Stimulated activated CD4-positive, alpha-beta T cell treated with anti-CD3 and anti-CD28 coated beads, Interleukin-12 subunit alpha, Interleukin-12 subunit beta, amount 100 ng/mL, for 48 hours (primary cell): ENCODE measurements at places on chromosomes 12 and 14.
A peak's percentile ranks its signal among the peaks of the same experiment; 100 is the strongest.

DNA sequence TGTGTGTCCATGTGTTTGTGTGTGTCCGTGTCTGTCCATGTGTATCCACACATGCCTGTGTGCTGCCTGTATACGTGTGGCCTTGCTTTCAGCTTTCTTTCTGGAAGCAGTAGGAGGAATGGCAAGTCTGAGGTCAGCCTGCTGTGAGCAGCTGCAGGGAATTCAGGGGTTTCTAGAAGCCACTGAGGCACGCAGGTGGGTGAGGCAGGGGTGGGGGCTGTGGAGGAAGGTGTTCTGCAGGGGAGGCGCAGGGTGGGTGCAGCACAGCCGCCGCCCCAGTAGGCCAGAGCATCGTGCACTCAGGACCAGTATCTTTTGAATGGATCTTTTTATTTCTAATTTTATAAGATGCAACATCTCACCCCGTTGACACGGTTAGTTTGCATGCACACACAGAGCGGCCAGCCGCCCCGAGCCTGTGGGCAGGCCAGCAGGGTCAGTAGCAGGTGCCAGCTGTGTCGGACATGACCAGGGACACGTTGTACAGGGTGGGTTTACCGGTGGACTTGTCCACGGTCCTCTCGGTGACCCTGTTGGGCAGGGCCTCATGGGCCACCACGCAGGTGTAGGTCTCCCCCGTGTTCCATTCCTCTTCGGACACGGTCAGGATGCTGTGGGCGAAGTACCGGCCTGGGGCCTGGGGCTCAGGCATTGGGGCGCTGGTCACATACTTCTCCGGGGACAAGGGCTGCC, 327.7 kb downstream of the TMEM121 start:
- no peak for DNase-seq

GRCh38 chr14:92760524-92760805, 12.0 kb upstream of the LGMN start:
- DNase-seq: no peak

DNA sequence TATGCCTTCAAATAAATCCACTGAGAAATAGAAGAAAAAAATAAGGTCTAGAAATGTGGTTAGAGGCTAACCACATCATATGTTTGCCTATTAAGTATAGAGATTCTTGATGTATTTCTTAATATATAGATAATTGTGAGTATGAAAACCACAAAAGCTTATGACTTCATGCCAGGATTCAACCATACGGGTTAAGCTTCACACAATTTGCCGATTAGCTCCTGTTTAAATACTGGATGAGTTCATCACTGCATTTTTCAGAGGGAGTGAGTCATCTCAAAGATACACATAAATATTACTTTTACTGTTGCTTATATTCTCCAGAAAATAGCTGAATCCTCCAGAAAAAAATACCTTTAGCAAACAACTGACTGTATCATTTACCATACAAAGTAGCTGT, 79.6 kb downstream of the RPL10L start:
- no peak for DNase-seq

DNA sequence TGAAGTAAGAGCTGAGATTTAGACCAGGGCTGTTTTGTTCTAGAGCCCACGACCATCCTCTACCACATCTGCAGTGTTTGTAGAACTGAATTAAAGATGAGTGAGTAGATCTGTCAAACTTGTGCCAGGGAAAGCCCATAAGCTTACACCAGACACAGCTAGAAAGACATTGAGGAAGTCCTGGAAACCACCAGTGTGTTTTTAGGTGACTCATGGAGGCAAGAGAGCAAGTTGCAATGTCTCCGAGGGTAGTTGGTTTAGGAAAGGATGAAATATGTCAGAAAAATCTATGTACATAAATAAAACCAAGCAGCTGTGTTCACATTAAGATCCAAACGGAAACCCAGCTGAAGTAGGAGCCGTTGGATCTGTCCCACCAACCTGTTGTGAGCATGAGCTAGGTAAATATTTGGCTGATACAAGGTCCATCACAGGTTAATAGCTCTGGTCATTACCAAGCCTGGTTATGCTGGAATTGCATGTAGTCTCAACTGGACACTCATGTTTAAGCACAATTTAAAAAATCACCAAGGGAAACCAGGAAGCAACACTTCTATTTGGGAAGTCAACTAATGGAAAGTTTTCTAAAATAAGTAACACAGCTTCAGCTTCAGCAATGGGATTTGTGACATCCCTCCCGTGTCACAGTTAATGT, 49.9 kb upstream of the PLEKHG3 start:
- no peak for DNase-seq

DNA sequence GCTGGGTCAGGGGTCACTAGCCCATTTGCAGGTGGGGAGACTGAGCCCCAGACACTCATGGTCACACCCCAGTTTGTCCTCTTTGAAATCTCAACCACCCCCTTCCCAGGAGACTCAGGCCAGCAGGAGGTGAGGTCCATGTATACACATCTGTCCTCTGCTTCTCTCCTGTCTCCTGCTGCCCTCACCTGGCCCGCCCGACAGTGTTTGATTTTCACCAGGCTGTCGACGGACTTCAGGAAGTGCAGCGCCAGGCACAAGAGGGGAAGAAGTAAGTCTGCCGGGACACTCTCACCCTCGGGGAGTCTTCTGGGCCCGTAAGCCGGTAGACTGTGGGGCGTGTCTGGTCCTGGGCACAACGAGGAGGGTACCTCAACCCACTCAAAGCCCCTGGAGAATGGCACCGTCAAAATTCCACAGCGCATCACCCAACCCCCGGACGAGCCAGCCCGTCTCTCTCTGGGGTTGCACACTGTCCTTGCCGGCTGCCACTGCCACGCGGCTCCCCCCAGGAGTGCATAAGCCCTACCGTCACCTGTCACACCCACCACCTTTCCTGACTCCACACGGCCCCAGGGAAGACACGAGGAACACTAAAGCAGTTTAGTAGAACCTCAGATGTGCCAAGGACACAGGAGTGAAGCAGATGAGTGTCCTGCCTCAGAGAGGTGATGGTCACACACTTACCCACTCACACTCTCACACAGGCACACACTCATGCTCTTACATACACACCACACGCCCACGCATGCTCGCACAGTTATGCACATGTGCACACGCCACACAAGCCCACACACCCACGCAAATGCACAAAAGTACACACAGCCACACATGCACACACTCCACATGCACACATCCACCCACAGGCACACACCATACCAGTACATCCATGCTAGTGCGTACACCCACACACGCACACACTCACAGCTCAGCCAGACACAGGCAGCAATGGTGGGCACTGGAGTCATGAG, 13.1 kb upstream of the SIVA1 start:
- DNase-seq: no peak

GRCh38 chr12:96809522-96809921, 97.5 kb upstream of the NEDD1 start:
- DNase-seq: no peak

DNA sequence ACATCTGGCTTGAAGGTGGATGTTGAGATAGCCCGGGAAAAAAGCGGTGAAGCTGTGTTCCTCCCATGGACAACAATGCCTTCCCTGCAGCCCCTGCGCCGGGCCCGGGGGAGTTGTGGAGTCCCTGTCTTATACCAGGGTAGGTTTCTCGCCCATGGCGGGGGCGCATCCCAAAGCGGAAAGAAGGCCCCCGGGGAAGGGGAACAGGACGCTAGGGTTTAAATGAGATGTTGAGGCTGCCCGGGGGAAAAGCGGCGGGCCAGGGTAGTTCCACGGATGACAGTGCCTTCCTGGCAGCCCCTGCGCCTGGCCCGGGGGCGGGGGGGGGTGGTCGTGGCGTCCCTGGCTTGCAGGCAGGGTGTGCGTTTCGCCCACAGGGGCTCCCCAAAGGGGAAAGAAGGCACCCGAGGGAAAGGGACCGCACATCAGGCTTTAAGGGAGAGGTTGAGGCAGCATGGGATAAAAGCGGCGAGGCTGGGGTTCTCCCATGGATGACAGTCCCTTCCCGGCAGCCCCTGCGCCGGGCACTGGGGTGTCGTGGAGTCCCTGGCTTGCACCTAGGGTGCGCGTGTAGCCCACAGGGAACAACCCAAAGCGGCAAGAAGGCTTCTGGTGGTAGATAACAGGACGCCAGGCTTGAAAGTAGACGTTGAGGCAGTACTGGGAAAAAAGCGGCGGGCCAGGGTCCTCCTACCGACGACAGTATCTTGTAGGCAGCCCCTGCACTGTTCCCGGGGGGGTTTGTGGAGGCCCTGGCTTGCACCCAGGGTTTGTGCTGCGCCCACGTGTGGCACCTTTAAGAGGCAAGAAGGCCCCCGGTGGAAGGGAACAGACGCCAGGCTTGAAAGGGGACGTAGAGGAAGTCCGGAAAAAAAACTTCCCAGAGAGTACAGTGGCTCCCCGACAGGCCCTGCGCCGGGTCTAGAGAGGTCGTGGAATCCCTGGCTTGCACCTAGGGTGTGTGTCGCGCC, 160.8 kb upstream of the ALG10B start:
- DNase-seq: no peak

DNA sequence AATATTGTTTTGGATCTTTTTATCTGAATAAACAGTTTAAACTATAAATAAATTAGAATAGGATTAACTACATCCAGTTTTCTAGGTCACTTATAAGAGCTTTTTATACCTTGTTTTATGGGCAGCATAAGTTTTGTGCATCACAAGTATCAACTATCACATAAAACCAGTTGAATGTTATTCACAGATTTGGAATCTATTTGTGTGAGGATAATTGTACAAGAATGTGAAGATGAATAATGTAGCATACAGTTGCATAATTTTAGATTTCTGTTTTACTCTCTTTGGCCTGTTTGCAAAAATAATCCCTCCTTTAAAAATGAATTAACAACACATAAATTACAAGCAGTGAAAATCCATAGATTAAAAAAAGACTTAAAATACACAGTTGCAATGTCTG, 88.8 kb downstream of the SCFD1 start:
- DNase-seq: no peak

- no peak for DNase-seq
These were observed 501.1 kb downstream of the VRK1 start for GRCh38 chr14:97298331-97298730.

- no peak for DNase-seq
These were observed at the start of gene SLCO1C1 for GRCh38 chr12:20695232-20695631. TSS of gene SLCO1C1 (plus strand) at chr12:20695332. CDS start at chr12:20699577, 4,245 bp downstream.

- DNase-seq: no peak
These were observed 23.0 kb upstream of the GPR132 start for GRCh38 chr14:105087963-105088811.

- no peak for DNase-seq
These were observed 20.7 kb upstream of the TEX22 start for GRCh38 chr14:105377555-105378182.

DNA sequence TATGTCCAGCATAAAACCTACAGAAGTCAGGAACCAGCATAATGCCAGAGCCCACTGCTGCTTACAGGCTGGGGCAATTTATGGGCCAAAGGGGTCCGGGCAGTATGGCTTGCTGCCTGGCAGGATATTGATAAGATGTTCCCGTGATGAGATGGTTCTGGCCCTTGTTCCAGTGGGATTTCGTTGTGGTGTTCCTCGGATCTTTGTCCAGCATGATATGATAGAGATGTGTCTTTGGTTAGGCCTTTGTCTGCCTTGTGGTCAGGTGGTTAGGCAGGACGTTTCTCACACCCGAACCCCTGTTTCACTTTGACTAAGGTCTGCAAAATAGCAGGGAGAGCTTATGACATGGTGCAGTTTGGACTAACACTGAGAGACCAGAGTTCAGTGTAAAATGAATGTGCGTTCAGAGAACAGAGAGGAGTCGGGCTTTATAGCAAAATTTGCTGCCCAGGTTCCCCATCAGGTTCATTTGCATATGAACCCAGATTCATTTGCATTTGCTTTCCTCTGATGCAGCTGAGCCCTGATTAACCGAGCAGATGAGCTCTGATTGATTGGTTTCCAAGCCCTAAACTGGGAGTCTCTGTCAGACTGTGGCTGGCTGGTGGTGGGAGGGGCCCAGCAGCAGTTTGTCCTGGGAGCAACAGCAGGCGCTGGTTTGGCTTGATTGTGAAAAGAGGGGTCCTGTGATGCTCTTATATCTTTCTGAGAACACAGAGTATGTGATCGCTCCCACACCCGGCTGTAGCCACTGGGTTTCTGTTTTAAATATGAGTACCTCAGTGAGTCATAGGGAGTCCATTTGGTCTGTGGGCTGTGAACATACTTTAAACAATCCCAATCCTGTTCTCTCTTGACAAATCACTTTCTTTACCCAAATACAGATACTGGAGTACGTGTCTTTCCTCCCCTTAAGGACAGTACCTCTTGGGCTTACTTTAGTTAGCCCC, 156.3 kb upstream of the PZP start:
- DNase-seq: peak; percentile 31

GRCh38 chr12:67625004-67625403, 23.5 kb upstream of the DYRK2 start:
- DNase-seq: no peak

GRCh38 chr12:74365178-74365964, 172.3 kb upstream of the ATXN7L3B start:
- no peak for DNase-seq

DNA sequence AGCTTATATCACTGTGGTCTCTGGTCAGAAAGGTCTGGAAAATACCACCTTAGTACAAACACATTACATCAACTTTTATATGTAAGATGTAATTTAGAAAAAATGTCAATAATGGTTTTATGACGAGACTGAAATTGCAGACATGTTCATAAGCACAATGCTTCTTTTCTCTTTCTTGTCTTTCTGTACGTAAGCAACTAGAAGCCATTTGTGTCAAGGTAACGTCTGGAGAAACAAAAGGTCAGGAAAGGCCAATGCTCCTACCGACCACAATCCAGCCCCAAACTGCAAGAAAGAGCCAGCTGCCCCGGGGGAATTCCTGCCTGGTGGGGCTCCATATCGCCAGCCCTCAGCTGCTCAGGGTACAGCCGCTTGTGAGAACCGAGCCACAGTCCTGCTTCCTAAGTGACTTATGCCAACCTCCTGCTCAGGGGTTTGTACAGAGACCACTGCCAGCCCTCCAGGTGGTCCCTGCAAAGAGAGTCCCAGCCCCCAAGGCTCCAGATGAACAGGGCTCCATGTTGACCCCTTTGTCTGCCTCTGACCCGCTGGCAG, 6.3 kb downstream of the ZNF839 start:
- DNase-seq: no peak

DNA sequence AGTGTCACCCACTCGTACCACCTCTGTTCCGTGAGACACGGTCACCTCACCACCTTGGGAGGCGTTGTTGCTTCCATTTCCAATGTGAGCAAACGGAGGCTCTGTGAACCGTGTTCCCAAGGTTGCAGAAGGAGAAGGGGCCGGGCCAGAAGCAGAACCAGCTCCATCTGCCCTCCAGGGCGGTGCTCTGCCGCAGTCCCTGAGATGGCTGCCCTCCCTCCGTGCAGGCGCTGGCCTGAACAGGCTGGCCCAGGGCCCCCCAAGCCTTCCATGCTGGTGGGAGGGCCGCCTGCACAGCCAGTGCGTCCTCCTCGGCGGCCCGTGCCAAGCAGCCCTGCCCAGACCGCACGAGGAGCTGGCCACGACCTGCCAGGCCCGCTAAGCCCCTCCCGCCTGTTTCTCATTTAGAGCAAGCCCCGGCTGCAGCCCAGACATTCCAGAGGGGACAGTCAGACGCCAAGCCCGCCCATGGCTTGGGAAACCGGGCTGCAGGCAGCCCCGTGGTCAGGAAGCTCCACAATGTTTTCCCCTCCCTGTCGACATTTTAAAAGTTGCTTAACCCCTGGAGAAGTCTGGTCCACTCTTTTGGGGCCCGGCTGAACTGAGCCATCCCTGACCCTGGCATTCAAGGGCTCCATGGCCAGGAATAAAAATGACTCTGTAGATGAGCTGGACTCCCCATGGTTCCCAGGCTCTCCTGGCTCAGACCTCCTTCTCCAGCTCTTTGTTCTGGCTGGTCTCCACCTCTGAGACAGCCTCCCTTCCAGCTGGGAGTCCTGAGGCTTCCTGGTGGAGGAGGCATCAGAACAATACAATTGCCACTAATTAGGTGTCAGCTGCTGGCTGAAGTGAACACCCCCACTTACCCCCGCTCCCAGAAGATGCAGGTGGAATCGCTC, 236.0 kb downstream of the BCL11B start:
- DNase-seq: no peak
